Left kidney (tissue), 8 donors: ENCODE measurements at places on chromosomes 12 and 14. TPM values are rescaled to one million over a fixed set of nuclear protein-coding genes. Genes with fewer than 3 reads are reported as not detected.

- peak; percentile 29 for DNase-seq
These were observed 22.3 kb downstream of the FBXW8 start for GRCh38 chr12:116933091-116933490.

DNA sequence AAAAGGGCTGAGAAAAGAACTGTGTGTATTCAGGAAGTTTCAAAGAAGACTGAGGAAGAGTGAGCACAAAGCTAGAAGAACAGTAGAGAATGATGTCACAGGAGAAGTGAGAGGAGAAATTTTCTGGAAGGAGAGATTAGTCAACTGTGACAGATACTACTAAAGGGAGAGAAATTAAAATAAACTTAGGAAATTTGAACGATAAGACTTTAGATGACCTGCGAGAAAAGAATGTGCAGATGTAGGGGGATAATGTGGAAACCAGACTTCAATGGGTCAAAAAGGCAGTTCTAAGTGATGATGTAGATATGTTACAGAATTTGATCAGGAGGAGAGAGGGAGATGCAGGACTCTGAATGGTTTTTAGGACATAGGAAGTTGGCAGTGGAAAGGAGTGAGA is 287.4 kb downstream of the SYT1 start:
- DNase-seq: no peak

DNA sequence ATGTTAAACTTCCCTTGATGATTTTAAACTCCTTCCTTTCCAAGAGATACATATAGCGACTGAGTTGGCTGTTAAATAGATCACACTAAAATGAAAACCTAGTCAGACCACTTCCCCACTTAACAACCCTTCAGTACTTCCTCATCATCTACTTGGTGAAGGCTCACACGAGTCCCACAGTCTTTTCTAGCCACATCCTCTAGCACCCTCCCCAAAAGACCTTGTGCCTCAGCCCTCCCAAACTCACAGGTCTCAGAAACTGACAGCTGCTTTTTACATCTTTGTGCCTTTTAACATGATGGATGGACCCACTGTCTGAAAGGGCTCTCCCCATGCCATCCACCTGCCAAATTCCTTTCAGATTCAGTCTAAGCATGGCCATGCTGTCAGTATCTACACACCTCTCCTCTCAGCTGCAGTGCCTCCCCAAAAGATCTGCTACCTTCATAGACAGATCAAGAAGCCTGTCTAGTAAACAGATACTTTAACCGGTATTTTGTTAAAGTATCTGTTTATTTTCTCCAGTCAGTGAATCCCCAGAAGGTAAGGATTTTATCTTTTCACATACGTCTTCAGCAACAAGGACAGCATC is 65.1 kb upstream of the GPHB5 start:
- DNase-seq: no peak

GRCh38 chr14:30573226-30573814 is 14.4 kb downstream of the G2E3 start:
- DNase-seq: no peak

GOLGA5 gene
- polyA plus RNA-seq: 42.7 TPM

DNA sequence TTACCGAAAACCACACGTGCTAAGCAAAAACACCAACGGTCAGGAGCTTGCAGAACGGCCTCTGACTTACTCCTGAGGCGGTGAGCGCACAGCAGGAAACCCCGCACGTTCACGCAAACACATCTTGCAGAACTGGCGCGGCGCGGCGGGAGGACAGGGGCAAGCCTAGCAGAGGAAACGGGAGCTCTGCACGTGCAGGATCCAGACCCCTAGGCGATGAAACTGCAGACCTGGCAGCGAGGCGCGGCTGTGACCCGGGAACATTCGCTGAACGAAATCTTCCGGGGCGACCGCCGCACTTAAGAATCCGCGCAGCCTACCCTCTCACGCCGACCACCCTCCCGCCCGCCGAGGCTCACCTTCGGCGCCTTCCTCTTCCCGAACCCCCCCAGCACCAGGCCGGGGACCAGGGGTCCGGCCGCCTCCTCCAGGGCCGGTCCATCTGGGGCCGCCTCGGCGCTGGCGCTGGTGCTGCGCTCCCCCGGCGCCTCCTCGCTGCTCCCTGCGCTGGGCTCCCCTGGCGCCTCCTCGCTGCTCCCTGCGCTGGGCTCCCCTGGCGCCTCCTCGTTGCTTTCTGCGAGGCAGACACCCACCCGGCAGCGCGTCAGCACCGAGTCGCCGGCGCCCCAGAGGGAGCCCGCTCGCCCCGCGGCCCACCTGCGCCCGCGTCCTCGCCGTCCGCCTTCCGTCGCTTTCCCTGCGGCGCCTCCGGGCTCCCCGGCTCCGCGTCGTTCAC is 615 bp downstream of the DDX51 start:
- DNase-seq: no peak

DNA sequence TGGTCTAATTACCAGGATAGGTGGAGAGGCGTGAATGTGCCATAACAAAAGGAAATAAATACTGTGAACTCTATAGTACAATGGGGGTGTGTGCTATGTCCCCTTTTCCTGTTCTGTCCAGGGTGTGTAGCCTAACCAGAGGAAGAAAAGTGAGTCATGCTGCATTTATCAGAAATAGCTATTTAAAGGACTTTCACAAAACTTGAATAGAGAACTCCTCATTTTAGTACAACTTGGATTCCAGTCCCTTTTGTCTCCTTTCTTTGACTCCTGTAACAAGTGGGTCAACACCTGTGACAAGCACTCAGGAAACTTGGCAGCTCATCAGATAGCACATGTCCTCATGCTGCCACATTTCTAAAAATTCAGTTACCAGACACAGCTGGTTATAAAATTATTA is 123.4 kb downstream of the CCDC91 start:
- DNase-seq: no peak

AQP5 gene
- 1.2 TPM for polyA plus RNA-seq

DNA sequence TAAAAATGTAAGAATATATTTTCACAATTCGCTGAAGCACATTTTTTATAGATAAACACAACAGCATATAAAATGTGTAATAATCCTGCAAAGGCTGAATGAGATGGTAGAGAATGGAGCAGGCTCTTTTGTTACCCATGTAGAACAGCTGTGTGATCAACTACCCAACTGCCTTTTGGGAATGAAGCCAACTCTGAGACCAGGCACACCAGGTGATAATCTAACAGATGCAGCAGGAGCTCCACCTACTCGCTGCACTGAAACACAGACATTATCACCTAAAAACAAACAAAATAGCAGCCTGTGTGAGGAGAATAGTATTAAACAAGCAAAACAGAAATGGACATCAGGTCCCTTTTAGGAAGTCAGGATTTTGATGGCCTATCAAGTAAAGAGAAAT is 183.3 kb downstream of the CCDC59 start:
- no peak for DNase-seq

GRCh38 chr12:109609342-109609741 is 35.7 kb downstream of the MVK start:
- no peak for DNase-seq

BEGAIN gene
- 2.2 TPM for polyA plus RNA-seq

DNA sequence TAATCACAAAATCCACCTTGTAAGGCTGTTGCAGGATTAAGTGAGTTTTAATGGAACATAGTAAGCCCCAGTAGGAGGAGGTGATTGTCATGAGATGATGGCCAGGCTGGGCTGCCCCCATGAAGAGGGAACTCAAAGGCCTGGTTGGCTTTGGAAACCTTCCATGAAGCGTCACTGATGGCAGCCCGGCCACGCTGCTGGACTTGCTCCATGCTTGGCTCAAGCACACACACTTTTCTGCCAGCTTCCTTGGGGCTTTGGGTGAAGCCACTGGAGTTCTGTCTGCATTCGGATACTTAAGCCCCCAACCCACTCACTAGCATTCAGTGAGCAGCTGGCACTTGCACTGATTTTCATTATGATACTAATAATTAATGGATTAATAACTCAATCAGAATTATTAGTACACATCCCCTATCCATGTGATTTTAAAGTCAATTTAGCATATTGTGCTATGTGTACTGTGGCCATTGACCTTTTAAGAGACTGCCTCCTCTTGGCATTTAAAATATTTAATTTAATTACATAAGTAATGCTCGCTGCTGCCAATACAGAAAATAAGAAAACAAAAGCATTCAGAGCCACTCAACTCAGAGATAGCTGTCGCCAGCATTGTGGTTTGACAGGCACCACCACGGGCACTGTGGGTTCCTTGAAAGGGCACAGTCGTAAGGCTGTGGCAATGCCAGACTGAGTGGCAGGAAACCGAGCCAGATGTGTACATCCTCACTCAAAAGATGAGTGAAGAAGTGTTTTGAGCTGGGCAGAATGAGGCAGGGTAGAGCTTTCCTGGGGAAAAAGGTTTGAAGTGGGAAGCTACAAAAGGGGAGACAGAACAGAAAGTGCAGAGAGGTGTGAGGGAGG is 15.9 kb downstream of the KRT85 start:
- no peak for DNase-seq

HRK gene
- polyA plus RNA-seq: 0.90 TPM

COL2A1 gene
- 50.3 TPM for polyA plus RNA-seq

GRCh38 chr14:53152184-53152886 is 788 bp downstream of the DDHD1 start:
- peak; percentile 37 for DNase-seq

DNA sequence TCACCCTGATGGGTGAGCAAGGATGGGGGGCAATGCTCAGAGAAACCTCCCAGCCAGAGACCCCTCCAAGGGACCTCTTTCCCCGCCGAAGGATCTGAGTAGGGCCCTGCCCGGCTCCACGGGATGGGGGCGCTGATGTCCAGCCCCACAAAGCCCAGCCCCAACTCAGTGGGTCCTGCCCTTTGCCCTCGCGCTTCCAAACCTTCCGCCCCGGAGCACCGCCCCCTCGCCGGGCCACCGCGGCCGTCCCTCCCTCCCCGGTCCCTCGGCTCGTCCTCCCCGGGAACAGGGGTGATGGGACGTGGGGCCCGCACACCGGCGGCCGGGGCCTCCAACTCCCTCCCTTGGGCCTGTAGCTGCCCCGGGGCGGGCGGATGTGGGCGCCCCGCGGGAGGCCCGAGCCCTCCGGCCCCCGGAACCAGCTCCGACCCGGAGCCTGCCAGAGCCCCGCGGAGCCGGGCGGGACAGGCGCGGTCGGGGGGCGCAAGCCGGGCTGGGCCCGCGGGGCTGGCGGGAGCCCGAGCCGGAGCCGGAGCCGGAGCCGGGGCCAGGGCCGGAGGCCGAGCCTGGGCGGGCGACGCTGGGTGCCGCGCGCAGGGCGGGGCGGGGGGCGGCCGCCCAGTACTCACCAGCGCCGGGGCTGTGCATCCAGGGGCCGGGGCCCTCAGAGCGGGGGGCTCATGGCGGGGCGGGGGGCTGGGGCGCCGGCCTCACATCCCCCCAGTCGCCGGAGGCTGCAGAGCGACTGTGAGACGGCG is 386 bp downstream of the HDAC7 start:
- no peak for DNase-seq

GRCh38 chr12:122182887-122183587 is at the start of gene LRRC43:
TSS of gene LRRC43 (plus strand) at chr12:122183123. CDS start at chr12:122183145, 22 bp downstream.
- DNase-seq: peak; percentile 65

- no peak for DNase-seq
These were observed 45.9 kb upstream of the CTDSP2 start for GRCh38 chr12:57892232-57892972.

EPYC gene
- polyA plus RNA-seq: not detected

DNA sequence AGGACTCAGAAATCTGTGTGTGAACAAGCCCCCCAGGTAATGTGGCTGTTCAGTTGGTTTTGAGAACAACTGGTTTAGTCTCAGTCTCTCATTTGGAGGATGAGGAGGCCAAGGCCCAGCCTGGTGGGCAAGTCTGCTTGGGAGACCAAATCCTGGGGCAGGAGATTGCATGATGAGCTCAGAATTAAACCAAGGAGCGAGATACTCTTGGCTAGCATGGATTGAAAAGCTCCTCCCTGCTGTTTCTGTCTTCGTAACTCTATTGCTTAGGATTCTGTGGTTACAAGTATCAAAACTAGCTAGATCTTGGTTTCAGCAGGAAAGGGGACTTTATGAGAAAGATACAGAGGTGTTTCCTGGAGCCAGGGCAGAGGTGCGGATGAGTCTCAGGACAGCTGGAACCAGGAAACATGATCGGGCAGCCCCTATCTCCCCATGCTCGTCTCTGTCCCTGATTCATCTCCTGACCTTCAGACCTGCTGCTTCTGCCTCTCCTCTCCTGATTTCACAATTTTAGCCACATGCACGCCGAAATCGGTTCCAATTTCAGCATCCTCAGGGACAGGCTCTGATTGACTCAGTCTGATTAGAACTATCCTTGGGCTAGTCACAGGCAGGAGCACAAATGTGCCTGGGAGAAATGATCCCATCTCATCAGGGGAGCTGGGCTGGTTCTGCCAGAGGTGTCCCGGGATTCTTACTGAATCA is 40.2 kb upstream of the RIN3 start:
- no peak for DNase-seq

GRCh38 chr12:98371419-98371818 is 144.0 kb upstream of the TMPO start:
- DNase-seq: no peak

GRCh38 chr12:102454330-102454729 is 26.0 kb downstream of the IGF1 start:
- no peak for DNase-seq

CCDC177 gene
- 0.05 TPM for polyA plus RNA-seq

GRCh38 chr12:124110372-124110883 is 137.4 kb downstream of the ZNF664 start:
- no peak for DNase-seq

GRCh38 chr12:77833329-77833728 is 2.6 kb downstream of the NAV3 start:
- no peak for DNase-seq

DNA sequence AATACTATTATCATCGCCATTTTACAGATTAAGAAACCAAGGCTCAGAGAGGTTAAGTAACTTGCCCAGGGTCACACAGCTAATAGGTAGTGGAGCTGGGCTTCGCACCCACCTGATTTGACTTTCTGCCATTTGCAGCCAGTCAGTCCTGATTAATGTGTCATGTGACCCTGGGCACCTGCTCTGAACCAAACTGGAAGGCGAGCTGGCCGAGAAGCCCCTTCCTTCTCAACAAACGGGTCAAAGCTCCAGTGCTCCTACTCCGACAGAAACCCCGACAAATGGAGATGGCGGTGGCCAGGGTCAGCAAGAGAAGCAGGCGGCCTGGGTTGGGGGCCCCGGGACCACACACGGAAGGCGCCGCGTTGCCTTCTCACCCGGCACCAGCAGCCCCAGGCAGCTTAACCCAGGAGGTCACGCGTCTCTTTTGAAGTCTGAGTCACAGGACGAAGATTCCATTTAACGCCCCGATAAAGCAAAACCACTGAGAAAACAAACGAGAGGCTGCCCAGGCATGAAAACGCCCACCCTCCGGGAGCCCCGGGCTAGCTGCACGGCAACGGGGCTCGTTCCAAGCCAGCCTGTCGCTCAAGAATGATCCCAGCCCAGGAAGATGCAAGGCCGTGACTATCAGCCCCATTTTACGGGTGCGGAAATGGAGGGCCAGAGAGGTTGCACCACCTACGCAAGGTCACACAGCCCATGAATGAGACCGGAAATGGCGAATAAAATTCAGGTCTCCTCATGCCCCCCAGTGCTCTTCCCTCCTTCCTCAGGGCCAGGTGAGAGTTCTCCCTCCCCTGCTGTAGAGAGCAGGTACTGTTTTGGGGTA is 124.8 kb downstream of the SCARB1 start:
- DNase-seq: no peak

- peak; percentile 17 for DNase-seq
These were observed 291.8 kb downstream of the ERC1 start for GRCh38 chr12:1282670-1283315.

GRCh38 chr12:93857991-93858447 is 180.8 kb downstream of the CRADD start:
- no peak for DNase-seq

GRCh38 chr12:49975318-49975761 is 2.6 kb downstream of the AQP6 start:
- no peak for DNase-seq

- DNase-seq: no peak
These were observed 15.2 kb downstream of the FGFR1OP2 start for GRCh38 chr12:26953447-26953846.

PTGR2 gene
- polyA plus RNA-seq: 28.5 TPM

SLC6A12 gene
- polyA plus RNA-seq: 16.7 TPM
